Panc1 (cell line): ENCODE measurements at places on chromosomes 1 and 21. TPM values are rescaled to one million over a fixed set of nuclear protein-coding genes. Genes with fewer than 3 reads are reported as not detected.

DNA sequence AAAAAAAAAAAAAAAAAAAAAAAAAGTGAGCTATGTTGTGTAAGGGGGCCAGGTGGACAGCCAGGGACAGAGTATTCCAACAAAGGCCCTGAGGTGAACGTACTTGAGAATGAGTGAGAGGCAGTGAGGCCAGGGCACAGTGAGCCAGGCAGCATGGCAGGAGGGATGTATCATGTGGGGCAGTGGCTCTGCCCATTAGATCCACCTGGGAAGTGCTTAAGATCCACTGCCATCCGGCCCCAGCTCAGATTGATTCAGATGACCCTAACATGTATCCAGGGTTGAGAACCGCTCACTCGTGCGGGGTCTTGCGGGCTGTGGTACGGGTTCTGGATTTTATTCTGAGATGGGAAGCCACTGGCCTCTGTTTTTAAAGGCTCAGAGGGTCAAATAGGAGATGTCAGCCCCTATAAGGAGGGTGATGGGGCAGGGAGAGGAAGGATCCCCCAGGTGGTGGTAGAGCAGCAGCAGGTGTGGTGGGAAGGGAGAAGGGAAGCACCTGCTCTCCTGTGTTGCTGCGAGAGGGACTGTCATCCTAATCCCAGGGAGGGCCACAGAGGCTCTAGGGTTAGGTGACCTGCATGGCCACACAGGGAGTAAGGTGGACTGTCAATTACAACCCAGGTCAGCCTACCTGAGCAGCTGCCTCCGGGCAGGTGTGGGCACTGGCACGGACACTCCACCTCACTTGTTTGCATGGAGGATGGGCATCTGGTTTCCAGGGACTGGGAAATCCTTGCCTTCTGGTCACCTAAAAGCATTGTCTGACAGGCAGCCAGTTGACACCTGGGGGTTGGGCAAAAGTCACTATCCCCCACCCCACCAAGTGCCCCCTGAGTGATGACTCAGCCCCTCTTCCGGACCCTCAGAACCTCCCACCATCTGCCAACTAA lies 31.6 kb downstream of the CDK18 start:
- DNase-seq = no peak

- DNase-seq = no peak
These were observed 21.9 kb upstream of the EPS8L3 start for GRCh38 chr1:109785446-109786111.

GRCh38 chr1:88175631-88176226 lies 508.3 kb upstream of the PKN2 start:
- no peak for DNase-seq

GRCh38 chr1:58922302-58923089 lies 138.6 kb upstream of the JUN start:
- DNase-seq = no peak

GRCh38 chr1:209742409-209743144 lies 13.3 kb upstream of the TRAF3IP3 start:
- no peak for DNase-seq

DNA sequence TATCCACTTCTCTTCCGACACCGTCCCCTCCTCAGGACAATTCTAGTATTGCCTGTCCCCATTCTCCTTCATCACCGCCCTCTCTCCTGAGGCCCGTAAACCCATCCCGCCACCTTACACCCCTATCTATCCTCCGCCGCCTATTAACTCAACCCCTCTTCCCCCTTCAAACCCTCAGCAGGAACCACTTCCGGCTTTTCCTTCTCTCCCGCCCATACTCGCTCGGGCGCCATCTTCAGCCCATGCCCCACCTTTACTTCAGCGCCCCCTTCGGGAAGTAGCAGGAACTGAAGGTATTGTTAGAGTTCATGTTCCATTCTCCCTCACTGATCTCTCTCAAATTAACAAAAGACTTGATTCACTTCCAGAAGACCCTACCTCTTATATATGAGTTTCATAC lies 31.6 kb downstream of the VN1R5 start:
- DNase-seq = no peak

- DNase-seq = no peak
These were observed 26.2 kb upstream of the KNCN start for GRCh38 chr1:46577671-46578070.

- DNase-seq = no peak
These were observed 25.0 kb downstream of the SDC3 start for GRCh38 chr1:30883389-30884172.

- DNase-seq = no peak
These were observed 17.3 kb downstream of the OTUD7B start for GRCh38 chr1:149993181-149993580.

DNA sequence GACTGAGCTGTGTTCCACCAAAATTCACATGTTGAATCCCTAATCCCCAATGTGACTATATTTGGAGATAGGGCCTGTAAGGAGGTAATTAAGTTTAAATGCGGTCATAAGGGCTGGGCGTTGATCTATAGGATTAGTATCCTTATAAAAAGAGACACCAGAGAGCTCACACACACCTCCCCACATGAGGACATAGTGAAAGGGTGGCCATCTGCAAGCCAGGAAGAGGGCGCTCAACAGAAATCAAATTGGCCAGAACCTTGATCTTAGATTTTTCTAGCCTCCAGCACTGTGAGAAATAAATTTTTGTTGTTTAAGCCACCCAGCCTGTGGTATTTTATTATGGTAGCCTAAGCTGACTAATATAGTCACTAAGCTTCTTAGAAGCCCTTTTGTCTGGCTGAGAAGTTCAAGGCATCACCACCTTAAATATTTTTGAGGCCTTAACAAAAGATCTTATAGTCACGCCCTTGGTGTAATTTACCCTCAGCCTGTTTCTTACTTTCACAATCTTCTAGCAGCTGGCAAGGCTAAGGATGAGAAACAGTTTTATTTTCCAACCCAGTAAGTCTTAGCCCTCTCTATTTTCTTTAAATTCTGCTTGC lies 28.8 kb downstream of the GORAB start:
- no peak for DNase-seq

- no peak for DNase-seq
These were observed 420.4 kb downstream of the PLA2G4A start for GRCh38 chr1:187249196-187249595.

GRCh38 chr1:201756406-201756805 lies 72.6 kb upstream of the IPO9 start:
- no peak for DNase-seq

DNA sequence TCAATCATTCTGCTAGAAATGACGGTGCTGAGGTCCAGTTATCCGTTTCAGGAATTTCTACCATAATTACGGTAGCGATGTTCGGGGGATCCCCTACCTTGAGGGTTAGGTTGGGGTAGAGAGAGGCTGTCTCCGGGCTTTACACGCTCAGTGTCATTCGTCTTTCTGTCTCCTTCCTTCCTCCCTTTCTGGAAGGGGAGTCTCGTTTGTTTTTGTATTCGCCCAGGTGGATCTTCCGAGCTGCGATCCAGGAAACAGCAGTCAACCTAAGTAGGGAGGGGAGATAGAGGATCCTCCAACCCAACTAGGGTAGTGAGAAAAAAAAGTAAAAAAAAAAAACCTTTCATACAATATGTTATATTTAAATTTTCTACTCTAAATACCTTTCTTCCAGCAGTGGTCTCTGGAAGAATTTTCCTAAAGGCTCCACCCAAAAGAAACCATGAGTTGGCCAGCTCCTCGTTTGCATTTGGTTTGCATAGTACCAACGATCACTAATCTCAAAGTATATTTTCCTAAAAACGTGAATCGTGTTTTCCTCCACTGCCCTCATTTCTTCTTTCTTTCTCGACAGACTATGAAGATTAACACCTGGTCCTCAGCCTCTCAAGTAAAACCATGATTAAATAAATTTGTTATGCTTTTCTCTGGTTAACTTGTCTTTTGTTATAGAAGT lies 611 bp upstream of the PIK3C2B start:
- DNase-seq = no peak

GRCh38 chr1:3155056-3155925 lies 86.3 kb downstream of the PRDM16 start:
- no peak for DNase-seq

- DNase-seq = no peak
These were observed 70.7 kb downstream of the C1orf21 start for GRCh38 chr1:184457500-184457899.

GRCh38 chr1:41868241-41868998 lies 50.3 kb downstream of the HIVEP3 start:
- no peak for DNase-seq

- DNase-seq = no peak
These were observed 155.0 kb downstream of the TPR start for GRCh38 chr1:186220067-186220466.

GRCh38 chr1:41242342-41243078 lies 404 bp upstream of the SCMH1 start:
- no peak for DNase-seq

DNA sequence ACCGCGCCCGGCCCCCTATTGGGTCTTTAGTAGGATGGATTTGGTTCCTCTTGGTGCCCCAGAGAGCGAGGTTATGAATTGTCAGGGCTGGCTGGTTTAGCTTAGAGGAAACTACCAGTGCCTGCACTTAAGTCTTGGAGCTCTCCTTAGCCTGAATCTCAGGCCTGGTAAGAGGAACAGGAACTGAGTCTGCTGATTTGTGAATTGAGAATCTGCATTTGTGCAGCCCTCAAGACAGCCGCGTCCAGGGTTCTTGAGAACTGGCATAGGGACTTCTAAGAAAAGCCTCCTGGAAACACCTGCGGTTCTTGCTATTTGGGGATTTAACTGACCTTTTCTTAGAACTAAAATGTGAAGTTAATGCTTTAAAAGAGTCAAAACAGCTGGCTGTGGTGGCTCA lies 1.7 kb downstream of the NECAP2 start:
- DNase-seq = no peak

DNA sequence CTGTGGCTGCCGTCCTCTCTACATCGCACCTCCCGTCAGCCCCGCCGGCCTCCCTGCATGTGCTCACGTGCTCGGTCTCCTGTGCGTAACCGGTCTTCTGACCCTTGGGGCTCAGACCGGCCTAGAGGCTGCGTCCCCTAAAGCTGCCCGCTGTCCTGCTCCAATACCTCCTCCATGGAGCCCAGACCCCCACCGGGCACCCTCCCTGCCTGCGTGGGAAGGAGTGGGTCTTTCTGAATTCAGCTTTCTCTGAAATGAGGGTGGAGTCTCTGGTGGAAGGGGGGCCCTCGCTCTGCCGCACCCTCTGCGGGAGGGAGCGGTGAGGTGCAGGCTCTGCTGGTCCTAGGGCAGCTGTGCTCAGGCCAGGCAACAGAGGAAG lies 18.7 kb upstream of the POFUT2 start:
- DNase-seq = no peak

DNA sequence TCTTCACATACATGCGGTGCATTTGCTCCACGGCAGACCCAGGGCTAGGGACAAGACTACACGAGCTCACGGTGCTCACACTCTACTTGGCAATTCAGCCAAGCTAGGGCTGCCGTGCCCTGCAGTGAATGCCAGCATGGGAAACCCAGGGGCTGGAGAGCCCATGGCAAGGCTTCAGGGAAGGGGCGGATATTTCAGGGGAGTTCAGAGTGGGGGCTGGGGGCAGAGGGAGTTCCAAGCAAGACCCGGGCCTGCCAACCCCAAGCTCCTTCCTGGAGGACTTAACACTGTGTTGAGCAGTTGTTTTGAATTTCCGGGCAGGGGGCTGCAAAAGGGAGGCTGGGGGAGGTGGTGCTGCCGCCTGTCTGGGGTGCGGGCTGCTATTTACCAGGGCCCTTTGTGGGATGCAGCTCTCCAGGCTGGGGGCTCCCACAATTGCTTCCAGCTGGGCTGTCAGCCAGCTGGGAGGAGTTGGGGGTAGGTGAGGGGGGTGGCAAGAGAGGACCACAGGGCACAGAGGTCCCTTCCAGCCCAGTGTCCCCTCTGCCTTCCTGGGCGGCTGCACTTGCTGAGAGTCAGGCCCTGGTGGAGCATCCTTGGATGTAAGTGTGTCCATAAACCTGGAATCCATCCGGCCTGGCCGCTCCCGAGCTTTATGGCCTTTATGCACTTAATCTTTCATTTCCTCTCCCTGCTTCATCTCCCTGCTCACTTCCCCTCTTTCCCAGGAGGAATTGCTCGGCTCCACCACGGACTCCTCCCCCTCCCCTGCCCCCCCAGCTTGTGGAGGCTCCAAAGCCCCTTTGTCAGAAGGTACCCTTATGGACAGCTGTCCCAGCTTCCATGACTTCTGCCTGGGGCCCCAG lies 55.8 kb upstream of the SSBP3 start:
- DNase-seq = no peak

GRCh38 chr1:32539584-32540571 lies 651 bp downstream of the ZBTB8A start:
- no peak for DNase-seq

DNA sequence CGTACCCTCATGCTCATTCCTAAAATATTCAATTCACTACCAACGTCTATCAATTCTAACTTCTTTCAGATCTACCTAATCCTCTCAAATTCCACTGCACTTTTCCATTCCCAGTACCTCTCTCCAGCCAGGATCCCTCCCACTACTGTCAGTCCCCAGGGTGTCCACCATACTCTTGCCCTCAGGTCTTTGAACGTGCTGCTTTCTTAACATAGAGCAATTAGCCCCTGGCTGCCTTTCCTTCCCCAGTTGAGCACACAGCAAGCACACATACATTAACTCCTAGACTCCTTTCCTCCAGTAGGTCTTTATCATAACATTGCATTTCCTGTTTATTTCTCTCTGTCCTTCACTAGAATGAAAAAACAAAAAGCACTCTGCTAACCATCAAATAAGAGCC lies 126.7 kb downstream of the NTNG1 start:
- no peak for DNase-seq

DNA sequence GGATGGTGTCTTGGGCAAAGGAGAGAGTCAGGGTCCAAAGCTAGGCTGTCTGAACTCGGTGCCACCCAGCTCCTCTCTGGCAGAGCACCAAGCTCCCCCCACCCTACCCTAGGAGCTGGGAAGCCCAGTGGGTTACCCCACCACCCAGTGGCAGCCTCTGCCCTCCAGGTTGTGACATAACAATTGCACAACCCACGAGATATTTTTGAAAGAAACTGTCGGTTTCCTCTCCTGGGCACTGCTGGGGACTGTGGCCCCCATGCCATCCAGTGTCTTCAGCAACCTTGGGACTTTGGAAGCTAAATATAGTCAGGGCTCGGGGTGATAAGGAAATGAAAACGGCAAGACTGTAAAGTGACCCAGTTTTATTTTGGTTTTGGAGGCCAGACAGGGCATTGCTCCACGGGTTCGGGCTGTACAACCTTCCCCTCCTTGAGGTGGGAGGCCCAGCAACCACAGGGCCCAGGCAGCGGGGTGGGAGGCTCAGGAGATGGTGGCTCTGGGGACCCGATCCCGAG lies 1.4 kb downstream of the CITED4 start:
- DNase-seq = no peak

GRCh38 chr21:46190491-46191131 lies 6.4 kb upstream of the SPATC1L start:
- DNase-seq = no peak

GRCh38 chr1:10773851-10774614 lies 22.4 kb downstream of the CASZ1 start:
- DNase-seq = no peak

BEND5 gene
- not detected for total RNA-seq

LIPI gene
- not detected for total RNA-seq

RNF186 gene
- total RNA-seq = not detected

VTCN1 gene
- not detected for total RNA-seq

HNRNPU gene
- total RNA-seq = 361 TPM

LEPR gene
- 3.0 TPM for total RNA-seq

STIL gene
- 31.6 TPM for total RNA-seq

SDF4 gene
- total RNA-seq = 335 TPM

FMO1 gene
- not detected for total RNA-seq
